ENCODE measurements at places on chromosomes 13 and 19.

DNA sequence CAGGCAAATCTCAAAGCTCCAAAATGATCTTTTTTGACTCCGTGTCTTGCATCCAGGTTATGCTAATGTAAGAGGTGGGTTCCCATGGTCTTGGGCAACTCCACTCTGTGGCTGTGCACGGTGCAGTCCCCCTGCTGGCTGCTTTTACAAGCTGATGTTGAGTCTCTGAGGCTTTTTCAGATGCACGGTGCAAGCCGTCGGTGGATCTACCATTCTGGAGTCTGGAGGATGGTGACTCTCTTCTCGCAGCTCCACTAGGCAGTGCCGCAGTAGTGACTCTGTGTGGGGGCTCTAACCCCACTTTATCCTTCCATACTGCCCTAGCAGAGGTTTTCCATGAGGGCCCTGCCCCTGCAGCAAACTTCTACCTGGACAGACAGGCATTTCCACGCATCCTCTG, 266.8 kb upstream of the GPC6 start:
- no peak for DNase-seq

DNA sequence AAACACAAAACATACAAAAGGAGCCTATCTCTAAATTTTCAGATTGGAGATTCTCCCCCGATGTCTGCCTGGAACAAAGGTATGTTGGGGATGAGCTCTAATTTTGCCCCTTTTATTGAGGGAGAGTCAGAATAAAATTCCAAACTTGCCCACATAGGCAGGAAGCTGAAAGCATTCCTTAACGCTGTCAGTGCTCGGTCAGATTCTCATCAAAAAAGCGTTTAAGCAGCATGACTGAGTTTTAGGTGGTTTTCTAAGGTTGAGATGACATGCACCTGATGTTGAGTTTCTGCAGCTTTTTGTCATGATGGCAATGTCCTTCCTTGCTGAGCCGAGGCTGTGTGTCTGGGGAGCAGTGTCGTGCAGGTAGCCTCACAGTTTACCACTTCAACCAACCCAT, 48.4 kb upstream of the MEDAG start:
- DNase-seq, result no peak

DNA sequence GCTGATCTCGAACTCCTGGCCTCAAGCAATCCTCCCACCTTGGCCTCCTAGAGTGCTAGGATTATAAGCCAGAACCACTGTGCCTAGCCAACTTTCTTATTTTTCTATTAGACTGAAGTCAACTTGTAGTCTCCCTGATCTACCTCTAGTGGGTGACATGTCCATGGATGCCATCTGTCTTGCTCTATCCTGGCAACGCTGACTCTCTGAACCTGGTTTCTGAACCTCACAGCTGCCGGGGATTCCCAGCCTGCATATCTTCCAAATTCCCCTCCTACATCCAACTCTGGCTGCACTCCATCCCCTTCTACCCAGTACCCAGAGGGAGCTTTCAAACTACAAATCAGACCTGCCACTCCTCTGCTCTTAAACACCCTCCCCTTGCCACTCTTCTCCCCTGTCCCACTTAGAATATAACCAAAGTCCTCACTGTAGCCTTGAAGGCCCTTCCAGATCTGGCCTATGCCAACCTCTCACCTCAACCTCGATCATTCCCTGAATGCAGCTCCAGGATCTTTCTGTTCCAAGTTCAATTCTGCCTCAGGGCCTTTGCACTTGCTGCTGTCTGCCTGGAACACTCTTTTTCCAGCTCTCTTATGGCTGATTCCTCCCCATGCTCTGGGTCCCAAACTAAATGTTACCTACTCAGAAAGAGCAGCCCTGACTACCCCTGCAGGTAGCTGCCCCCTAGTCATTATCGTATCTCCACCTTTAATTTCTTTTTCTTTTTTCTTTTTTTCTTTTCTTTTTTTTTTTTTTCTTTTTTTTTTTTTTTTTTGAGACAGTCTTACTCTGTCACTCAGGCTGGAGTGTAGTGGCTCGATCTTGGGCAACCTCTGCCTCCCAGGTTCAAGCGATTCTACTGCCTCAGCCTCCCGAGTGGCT, 2.2 kb downstream of the CLIP3 start:
- DNase-seq, result no peak

- peak; percentile 7 for DNase-seq
Observed at GRCh38 chr13:49935171-49936074, 717 bp downstream of the SPRYD7 start.

DNA sequence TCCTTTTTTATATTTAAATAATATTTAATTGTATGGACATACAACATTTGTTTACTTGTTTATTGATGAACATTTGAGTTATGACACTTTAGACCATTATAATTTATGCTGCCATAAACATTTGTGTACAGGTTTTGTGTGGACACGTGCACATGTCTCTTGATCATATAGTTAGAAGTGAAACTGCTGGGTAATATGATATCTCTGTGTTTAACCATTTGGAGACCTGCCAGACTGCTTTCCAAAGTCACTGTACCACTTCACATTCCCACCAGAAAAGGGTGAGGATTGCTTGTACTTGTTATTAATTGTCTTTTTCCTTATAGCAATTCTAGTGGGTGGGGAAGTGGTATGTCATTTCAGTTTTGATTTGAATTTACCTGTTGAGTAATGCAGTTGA, 145.6 kb upstream of the KLHL1 start:
- no peak for DNase-seq

DNA sequence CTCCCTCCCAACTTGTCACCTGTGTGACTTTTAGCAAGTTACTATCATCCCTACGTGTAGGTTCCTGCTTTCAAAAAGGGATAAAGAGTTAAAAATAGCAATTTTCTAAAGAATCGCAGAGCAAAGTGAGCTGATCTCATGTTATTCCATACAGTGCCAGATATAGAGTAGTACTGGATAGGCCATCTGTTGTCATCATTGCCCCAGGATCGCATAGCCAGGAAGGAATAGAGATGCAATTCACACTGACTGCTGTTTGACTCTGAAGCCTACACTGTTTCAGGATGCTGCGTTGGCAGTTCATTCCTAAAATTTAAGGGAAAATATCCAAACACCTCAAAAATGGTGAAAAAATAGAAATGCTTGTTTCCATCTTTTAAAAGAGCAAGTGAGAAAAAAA, 138.9 kb downstream of the SHISA2 start:
- no peak for DNase-seq

GRCh38 chr19:1237027-1237659, 662 bp downstream of the CBARP start:
- no peak for DNase-seq

- DNase-seq, result no peak
Observed at GRCh38 chr19:1765904-1766799, 12.8 kb downstream of the ONECUT3 start.

DNA sequence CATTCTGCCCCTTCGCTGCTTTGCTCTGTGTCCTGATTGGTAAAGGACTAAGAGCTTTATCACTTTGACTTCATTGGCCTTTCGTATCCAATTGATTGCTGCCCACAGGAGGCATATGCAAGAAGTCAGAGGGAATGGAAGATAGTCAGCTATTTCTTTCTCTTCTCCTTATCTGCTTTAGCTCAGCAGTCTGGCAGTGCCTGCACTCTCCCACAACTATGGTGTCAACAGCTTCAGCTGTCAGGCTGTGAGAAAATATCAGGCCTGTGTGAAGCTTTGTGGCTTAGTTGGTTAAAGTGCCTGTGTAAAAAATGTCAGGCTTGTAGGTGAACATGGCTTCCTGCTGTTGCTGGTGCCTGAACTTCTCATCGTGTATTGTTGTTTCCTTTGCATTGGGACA, 243.0 kb downstream of the PCDH17 start:
- DNase-seq, result no peak

- no peak for DNase-seq
Observed at GRCh38 chr13:46595136-46595884, 42.3 kb downstream of the LRCH1 start.

- no peak for DNase-seq
Observed at GRCh38 chr13:25752957-25753551, 298.8 kb downstream of the SHISA2 start.

GRCh38 chr13:70390968-70391367, 282.7 kb upstream of the KLHL1 start:
- no peak for DNase-seq

GRCh38 chr19:58091251-58091995, 6.6 kb downstream of the ZSCAN18 start:
- no peak for DNase-seq

GRCh38 chr13:109172136-109172535, 542.7 kb downstream of the MYO16 start:
- no peak for DNase-seq

DNA sequence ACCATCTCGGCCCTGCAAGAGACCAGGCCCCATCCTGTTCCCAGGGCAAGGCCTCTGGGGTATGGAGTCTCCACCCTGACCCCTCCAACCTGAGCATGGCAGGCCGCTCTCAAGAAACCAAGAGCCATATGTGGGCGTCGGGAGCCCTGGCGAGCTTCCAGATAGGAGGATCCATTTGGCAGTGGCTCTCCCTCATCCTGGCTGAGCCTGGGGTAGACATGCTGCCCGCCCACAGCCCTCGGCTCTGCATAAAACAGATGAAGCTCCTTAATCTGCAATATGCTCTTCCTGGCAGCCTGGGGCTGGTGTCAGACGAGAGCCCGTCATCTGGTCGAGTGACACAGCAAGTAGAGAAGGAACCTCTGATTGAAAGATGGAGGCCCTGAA, 6.1 kb downstream of the ATP13A1 start:
- DNase-seq, result no peak

DNA sequence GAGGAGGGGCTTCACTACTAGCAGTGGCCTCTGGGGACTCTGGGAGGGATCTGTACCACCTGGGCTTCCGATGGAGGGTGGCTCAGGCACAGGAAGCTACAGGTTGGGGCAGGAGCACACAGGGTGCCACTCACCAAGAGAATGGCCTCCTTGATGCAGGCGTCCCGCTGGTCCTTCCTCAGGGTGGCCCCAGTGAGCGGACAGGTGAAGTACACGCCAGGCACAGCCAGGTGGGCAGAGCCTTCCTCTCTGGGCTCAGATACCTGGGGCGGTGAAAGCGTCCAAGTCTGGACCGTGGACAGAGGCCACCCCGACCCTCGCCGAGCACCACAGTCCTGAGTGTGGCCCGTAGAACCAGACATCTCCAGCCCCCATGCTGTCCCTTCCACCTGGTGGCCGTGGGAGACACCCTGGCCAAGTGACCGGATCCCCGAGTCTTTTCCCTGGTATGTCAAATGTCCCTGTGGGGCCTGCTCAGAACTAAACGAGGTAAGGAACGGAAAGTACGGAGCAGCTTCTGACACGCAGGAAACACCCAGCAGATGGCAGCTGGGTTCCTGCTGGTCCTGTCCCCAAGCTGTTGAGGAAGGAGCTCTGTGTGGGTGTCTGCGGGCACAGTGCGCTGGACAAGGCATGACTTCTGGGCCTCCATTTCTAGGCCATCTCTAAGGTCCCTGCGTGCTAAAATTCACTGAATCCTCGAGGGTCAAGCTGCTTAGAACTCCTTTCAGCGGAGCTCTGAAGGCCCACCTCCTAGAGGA, 5.2 kb downstream of the UBXN6 start:
- DNase-seq, result no peak

DNA sequence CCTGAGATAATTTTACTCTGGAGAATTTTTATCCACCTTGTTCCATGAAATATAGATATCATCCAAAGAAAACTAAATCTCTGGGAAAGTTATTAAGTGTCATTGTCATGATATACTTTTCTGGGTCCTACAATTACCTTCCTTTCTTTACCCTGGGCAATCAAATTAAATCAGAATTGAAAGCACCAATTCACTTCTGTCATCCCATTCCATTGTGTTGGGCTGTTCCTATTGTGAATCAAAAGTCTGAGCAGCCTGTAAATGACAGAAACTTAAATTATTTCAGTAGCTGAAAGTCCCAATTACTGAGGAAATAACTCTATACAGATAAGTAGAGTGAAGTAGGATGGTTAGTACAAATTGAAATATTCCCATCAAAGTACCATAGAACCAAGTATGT, 1284.2 kb downstream of the EFNB2 start:
- no peak for DNase-seq

DNA sequence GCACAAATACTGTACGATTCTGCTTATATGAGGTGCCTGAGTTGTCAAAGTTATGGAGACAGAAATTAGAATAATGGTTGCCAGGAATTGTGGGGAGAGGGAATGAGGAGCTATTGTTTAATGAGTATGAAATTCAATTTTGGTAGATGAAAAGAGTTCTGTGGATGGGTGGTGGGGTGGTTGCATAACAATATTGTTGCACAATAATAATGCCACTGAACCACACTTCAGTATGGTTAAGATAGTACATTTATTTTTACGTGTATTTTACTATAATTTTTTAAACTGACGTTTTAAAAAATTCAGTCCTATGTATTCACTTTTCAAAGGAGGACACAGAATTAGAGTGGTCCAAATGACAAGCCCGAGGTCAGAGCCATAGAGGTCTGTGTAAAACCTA, 1.8 kb upstream of the OXGR1 start:
- no peak for DNase-seq

- peak; percentile 35 for DNase-seq
Observed at GRCh38 chr13:24709186-24709913, 29.1 kb downstream of the ATP12A start.

- DNase-seq, result no peak
Observed at GRCh38 chr13:48333976-48334375, 30.4 kb downstream of the RB1 start.

- DNase-seq, result no peak
Observed at GRCh38 chr19:2633693-2634075, 68.8 kb downstream of the GNG7 start.

DNA sequence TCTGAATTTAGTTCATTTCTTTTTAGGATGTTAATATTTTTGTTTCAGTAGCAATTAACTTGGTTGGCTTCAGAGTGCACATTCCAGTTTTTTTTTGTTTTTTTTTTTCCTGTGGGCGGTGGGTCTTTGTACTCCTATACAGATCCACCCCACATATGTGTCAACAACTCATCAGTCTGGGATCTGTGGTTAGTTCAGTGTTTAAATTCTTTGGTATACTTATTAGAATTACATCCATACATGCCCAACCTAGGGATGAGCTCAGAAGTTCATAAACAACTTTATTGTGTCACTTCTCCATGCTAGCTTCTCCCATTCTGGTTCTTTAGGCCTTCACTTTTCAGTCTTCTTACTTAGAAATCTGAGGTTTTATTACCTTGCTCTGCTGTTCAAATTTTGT, 50.9 kb downstream of the PCCA start:
- no peak for DNase-seq

- no peak for DNase-seq
Observed at GRCh38 chr13:23288564-23288963, 107.8 kb downstream of the SGCG start.

DNA sequence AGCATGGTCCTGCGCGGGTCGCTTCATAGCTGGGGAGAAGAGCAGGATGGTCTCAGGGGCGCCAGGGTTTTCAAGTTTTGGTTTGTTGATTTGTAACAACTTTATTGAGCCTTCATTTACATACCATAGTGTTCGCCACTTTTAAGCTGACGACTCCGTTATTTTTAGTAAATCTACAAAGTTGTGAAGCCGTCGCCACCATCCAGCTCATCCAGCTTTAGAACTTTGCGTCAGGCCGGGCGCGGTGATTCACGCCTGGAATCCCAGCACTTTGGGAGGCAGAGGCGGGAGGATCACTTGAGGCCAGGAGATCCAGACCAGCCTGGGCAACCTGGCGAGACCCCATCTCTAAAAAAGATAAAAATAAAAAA, 404 bp downstream of the C19orf44 start:
- no peak for DNase-seq

GRCh38 chr19:12954612-12954962, 2.4 kb downstream of the GADD45GIP1 start:
- DNase-seq, result no peak

GRCh38 chr13:23500849-23501248, 67.3 kb upstream of the SACS start:
- DNase-seq, result no peak
